WTC11 (cell line): ENCODE measurements at places on chromosomes 12 and 14. TPM values are rescaled to one million over a fixed set of nuclear protein-coding genes. Genes with fewer than 3 reads are reported as not detected.

- DNase-seq = peak; percentile 91
Observed at GRCh38 chr12:94186278-94187241, 38.2 kb downstream of the PLXNC1 start.

GRCh38 chr14:55433880-55434804 is 6.3 kb downstream of the TBPL2 start:
- DNase-seq = no peak

GRCh38 chr12:124455336-124455735 is 112.1 kb downstream of the NCOR2 start:
- DNase-seq = no peak

The TUNAR gene
- total RNA-seq = 36.3 to 57.6 TPM (median 57.0 TPM) in 3 replicates

The WNT5B gene
- total RNA-seq = 4.3 to 4.6 TPM (median 4.5 TPM) in 3 replicates

- DNase-seq = no peak
Observed at GRCh38 chr12:8453796-8454195, 2.0 kb upstream of the CLEC6A start.

DNA sequence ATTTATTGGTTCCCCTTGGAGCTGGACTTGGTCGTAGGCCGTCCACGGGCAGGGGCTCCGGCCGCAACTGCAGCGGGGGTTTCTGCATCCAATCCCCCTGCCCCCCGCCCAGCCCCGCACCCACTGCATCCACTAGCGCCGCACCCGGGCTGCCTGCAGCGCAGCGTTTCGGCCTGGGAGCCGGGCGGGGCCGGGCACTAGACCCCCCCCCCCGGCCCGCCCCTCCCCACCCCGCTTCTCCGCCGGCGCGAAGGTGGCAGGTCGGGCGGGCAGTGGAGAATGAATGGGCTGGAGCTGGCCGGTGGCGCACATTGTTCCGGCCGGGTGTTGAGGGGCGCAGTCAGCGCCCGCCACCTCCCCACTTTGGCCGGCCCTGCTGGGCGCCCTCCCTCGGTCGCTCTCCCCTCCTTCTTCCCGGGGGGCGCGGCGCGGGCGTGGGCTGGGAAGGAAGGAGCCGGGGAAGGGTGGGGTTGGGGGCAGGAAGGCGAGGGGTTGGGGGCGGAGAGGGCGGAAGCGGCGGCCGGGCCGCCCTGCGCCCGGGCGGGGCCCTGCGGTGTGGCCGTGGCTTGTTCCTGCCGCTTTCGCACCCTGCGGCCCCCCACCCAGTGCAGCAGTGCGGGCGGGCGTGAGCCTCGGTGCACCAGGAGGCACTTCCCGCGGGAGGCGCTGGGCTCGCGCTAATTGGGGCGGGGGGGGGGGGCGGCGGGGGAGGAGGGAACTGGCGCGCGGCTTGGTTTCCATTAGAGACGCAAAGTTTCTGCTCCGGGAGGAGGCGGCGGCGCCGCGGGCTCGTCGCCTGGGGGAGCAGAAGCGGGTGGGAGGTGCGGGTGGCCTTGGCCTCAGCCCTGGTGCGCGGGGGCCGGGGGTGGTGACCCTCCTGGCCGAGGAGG is 841 bp downstream of the CALM1 start:
- peak; percentile 48 for DNase-seq

The FGF6 gene
- total RNA-seq = not detected in 3 replicates

The GMFB gene
- total RNA-seq = 56.4 to 63.7 TPM (median 58.0 TPM) in 3 replicates

DNA sequence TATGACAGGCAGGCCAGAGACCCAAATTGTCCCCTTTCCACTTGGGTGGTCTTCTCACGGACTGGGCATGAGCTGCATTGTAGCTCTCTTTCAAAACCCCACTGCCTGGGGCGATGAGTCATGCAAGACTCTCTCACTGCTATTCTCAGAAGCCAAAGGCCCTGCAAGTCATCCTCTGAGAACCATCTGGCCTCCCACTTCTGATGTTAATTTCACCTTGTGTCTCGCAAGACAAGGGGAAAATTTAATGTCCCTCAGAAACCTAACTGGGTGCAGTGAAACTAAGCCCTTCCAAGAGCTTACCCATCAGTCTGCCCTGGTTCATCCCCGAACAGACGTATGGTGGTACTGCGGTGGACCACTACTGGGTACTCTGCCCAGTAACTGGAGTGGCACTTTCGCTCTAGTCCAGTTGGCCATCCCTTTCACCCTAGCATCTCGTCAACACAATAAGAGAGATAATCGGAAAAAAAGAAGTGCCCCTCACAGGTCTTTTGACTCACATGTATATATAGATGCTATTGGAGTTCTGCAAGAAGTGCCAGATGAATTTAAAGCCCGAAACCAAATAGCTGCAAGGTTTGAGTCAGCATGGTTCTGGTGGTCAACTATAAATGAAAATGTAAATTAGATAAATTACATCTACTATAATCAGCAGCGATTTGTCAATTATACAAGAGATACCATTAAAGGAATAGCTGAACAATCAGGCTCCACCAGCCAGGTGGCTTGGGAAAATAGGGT is 31.3 kb upstream of the LALBA start:
- peak; percentile 56 for DNase-seq

GRCh38 chr14:102333390-102333789 is 13.8 kb downstream of the ZNF839 start:
- no peak for DNase-seq

DNA sequence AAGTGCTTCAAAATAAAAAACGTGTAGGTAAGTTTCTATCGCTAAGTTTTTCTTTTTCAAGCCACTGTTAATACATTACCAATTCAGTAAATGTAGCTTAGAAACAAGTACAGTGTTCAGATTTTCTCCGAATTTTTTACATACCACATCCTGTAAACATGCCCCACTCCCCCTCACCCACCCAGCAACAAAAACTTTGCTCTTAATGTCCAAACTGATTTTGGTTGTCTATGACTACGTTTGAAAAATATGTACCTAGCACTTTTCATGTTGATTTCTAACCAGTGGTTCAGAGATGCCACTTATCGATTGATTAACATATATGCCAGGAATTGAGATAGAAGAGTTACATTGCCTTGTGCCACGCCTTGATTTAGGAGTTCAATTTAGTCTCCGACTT is 663 bp upstream of the LIN7A start:
- no peak for DNase-seq

The IFI27L2 gene
- 22.1 to 37.2 TPM (median 35.5 TPM) in 3 replicates for total RNA-seq

- DNase-seq = no peak
Observed at GRCh38 chr14:22502551-22502950, 86.5 kb downstream of the DAD1 start.

GRCh38 chr12:113955109-113955970 is 10.8 kb downstream of the RBM19 start:
- peak; percentile 72 for DNase-seq

The GLT8D2 gene
- 4.5 to 10.2 TPM (median 8.8 TPM) in 3 replicates for total RNA-seq
